ENCODE measurements at places on chromosomes 7 and 10.

DNA sequence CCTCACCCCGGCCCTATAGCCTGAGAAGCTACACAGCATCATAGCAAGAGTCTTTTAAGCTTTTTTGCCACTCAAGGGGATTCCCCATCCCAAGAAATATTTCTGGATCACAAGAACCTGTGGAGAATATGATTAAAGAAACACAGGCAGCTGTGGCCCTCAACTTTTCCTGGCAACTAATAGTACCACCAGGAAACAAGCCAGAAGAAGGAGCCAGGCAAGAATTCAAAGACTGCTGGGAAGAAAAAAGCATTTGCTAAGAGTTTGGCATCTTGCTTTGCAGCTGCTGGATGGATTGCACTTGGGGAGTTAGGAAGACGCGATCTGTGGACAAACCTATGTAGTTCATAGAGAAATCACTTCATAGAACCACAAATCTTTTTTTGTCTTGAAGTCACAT, 437.8 kb downstream of the PLXDC2 start:
- no peak for DNase-seq

GRCh38 chr7:157402911-157403534, 66.2 kb downstream of the DNAJB6 start:
- DNase-seq, result no peak

DNA sequence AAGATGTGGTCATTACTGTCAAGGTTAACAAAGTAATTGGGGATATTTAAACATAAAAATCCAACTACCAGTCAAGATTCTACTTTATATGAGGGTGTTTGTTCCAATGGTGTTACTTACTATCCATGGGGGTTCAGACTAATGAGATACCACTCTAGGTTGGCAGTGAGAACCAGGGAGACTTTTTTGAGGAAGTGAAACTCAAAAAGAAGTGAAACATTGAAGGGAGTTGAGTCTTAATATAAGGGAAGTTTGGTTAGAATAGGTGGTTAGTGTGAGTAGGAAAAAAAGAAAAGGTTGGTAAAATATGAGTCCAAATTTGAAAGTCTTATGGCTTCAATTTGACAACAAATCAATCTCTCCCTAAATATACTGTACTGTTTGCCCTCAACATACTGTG, 123.6 kb upstream of the ANK3 start:
- no peak for DNase-seq

GRCh38 chr10:49661140-49661856, 18.2 kb upstream of the C10orf53 start:
- DNase-seq, result no peak

GRCh38 chr7:152522571-152523067, 86.8 kb upstream of the KMT2C start:
- no peak for DNase-seq

- DNase-seq, result no peak
Observed at GRCh38 chr10:97685395-97685958, 1.6 kb downstream of the AVPI1 start.

DNA sequence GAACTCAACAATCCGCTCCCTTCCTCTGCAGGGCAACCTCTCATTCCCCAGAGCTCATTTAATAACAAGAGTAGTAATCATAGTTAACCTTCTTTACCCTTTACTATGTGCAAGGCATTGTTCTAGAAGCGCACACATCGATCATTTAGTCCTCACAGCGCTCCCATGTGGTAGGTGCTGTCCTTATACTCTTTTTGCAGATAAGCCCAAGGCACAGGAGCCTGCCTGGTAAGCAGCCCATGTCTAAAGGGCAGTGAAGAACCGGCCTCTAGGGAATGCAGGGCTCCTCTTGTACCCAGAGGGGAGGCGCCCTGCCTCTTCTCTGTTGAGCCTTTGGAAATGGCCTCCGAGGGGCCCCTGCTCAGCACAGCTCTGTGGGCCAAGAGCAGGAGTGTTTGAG, 14.3 kb downstream of the CHST3 start:
- DNase-seq, result no peak

DNA sequence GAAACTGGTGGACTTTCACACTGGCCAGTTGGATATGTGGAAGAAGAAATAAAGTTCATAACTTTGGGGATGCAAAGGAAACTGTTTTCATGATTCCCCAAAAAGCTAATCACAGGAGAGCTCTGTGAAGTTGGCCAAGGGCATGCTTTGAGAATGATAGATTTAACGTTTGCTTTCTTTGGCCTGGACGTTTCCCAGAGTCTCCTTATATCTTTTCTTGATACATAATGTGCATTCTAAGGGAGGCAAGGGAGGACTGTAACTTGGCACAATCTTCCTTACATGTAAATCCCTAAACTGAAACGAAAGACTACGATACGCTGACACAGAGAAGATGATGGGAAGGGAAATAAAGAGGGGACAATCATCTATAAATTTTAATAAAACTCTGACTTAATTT, 176.5 kb upstream of the INHBA start:
- DNase-seq, result no peak

DNA sequence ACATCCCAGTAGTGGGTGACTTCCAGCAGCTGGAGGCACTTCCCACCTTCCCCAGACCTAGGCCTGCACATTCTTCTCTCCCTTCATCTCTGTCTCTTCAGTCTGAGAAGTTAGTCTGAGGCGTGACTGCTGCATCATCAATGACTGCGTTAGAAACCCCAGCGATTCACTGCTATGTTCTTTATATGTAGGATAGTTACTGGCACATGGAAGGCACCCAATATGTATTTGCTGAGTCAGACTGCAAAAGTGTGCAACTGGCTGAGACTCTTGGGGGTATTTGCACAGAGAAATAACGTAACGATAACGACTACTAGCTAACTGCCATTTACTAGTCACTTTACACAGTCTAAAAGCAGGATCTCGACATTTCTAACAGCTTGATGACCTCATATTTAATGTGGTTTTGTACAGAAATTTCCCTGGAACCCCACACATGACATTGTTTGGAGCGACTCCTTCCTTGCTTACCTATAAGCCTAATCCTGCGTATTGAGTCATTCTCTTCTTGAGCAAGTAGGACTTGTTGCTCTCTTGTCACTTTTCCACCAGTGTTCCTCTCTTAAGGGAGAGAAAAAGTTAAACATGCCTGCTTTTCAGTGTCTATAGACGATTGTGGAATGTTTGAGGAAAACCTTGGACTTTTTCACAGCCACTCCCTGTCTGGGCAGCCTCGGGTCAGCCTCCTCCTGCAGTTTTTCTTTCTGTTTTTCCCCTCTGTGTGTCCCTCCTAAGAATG, 45.5 kb downstream of the THNSL1 start:
- DNase-seq, result no peak

GRCh38 chr10:58894929-58895328, 281.5 kb upstream of the PHYHIPL start:
- DNase-seq, result no peak
